ENCODE measurements at places on chromosomes 16 and 17. TPM values are rescaled to one million over a fixed set of nuclear protein-coding genes. Genes with fewer than 3 reads are reported as not detected.

GRCh38 chr17:32992321-32993033 lies 830 bp downstream of the SPACA3 start:
- DNase-seq: no peak

GRCh38 chr17:51351890-51352289 lies 91.5 kb downstream of the UTP18 start:
- DNase-seq: no peak

DNA sequence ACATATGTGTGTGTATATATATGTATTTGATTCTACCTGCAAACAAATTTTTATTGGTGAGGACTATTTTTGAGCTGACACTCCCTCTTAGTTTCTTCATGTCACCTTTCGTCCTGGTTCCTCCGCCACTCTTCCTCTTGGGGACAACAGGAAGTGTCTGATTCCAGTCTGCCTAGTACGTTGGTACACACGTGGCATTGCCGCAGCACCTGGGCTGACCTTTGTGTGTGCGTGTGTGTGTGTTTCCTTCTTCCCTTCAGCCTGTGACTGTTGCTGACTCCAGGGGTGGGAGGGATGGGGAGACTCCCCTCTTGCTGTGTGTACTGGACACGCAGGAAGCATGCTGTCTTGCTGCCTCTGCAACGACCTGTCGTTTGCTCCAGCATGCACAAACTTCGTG lies 29.4 kb upstream of the CACNG5 start:
- no peak for DNase-seq

Gene HSF4
- total RNA-seq: 13.9 TPM

DNA sequence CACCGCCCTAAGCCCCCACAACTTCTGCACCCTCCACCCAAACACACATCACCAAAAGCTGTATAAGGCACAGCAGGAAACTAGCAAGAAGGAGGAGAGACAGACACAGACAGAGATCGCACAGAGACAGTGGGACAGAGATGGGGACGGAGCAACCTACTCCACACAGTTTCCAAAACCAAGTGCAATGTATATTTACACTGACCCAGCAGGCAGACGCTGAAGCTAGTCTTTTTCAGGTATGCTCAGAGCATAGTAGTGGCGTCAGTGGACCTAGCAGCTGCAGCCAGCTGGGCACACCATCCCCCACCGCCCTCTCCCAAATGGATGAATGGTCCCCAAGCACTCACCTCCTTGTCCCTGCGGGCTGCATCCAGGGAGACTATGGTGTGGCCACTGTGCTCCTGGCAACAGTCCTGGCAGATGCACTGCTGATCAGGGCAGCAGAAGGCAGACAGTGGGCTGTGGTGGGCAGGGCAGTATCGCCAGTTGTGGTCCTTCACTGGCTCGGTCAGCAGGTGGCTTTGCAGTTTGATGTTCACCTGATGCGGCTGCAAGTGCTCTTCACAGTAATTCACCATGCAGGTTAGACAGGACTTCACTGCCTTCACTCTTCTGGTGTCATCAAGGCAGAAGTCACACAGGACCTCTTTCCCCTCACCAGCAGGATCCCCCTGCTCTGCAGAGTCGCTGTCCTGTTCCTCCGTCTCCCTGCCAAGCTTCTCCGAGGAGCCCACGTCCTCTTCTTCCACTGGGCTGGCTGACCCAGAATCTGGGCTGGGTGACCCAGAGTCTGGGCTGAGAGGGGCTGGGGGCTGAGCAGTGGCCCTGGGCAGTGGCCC lies 31.5 kb upstream of the FBXW10B start:
- DNase-seq: no peak

- no peak for DNase-seq
These were observed 34.7 kb downstream of the GINS3 start for GRCh38 chr16:58426966-58427365.

DNA sequence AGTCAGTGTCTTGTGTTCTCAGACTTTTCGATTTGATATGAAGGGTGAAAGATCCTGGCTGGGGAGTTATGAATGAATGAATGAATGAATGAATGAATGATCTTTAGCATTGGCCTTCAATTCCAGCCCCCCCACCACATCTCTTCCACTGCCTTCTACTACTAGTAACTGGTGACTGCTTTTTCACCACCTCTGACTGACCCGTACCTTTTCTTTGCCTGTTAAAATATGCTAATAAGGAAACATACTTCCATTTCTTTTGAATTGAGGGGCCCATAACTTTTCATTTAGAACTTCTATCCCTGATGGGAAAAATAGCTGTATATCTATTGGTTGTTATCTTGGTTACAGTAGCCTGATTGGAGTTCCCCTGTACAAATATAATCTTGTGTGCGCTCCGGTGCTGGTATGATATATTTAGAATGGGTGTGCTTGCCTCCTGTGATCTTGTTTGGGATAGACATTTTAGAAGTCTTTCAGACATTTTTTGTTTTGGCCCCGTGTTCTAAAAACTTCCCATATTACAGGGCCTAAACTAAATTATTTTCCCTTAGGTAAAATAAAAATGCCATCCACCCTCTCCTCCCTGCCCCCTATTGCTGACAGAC lies 3.4 kb downstream of the LYRM1 start:
- no peak for DNase-seq

Gene HS3ST3A1
- total RNA-seq: not detected

- DNase-seq: no peak
These were observed 23.1 kb downstream of the PDIA2 start for GRCh38 chr16:305916-306626.

GRCh38 chr16:54361246-54361645 lies 74.7 kb upstream of the IRX3 start:
- DNase-seq: no peak

DNA sequence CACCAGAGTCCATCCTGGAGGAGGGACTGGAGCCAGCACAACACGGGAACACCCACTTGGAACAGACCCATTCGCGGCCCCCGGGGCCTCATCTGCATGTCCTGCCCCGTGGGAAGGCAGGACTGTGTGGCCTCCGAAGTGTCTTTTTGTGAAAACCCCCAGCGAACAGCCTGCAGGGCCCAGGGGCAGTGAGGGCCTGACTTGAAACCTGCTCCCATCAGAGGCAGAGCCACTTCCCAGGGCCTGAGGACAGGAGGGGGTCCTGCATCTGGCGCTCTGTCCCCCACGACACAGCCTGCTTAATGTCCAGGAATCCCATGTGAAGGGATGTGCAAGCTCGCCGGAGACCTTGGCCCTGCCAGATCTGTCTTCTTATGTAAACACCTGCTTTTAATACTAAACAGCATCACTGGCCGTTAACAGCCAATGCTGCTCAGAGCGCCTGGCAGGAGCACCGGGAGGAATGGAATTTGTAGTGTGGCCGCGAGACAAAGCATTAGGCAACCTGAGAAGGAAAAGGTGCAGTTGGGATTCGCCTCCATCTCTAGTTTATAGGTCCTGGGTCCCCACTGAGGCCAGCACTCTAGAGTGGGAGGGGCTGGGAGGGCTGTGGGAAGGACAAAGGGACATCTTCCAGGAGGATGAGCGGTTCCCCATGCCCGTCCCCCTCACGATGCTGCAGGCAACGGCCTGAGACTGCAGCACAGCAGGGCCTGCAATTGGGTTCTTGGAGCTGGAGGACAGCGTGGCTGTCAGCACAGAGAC lies 9.6 kb upstream of the EVPL start:
- DNase-seq: no peak

Gene MARCHF10
- total RNA-seq: not detected

Gene ITGAL
- total RNA-seq: not detected

DNA sequence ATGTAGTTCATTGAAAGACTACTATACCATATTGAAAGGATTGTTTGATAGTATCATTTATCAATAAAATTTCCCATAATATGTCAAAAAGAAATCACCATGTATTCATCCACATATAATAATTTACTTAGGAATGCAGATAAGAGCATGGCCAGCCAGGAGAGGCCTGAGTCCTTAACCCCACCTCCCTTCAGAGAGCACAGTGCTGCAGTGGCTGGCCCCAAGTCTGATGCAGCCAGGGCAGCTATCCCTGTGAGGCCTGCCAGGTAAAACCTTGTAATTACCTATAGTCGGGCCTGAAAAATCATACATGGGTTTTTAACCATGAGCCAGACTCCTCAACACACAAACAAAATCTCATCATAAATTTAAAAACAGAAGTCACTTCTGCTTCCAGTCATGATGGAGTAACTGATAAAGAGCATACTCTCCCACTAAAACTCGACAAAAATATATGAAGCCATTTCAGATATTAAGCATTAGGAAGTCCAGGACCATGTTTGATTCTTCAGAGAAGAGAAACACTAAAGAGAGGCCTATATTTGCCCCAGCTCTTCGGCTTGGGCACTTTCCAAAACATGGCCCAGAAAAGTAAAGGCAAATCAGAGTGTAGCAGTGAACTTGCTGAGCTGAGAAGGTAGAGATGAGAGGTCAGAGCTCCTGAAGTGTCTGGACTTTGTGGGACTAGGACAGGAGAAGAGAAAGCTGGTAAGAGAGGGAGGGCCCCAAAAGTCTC lies 40.9 kb upstream of the CCNF start:
- DNase-seq: no peak

DNA sequence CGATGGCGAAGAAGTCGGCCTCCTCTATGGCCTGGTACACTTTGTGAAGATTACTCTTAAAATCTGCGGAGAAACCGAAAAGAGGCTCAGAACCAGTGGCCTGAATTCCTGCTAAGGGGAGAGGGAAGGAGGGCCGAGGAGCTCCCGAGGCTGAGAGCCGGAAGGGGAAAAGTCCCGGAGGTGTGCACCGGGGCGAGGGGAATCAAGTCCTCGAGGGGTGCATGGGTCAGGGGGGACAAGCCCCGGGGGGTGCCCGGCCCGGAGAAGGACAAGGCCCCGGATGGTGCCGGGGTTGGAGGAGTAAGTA lies 495 bp downstream of the PARN start:
- DNase-seq: no peak

DNA sequence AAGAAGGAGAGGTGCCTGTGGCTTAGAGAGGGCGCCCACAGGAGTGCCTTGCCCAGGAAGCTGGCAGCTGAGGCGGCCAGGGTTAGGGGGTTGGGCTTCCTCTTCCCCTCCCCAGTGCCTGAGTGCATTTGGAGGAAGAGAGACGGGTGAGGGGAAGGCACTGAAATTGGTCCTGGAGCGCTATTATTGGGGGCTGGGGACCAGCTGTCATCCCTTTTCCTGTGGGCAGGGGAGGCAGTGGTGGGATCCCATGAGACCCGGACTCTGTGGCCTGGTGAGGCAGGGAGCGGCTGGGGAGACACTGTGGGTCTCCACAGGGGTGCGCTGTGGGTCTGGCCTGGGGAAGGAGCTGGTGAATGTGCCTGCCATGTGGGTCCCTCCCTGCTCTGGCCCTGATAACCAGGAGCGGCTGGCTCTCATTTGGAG lies 259.7 kb downstream of the SEC14L1 start:
- peak; percentile 63 for DNase-seq

DNA sequence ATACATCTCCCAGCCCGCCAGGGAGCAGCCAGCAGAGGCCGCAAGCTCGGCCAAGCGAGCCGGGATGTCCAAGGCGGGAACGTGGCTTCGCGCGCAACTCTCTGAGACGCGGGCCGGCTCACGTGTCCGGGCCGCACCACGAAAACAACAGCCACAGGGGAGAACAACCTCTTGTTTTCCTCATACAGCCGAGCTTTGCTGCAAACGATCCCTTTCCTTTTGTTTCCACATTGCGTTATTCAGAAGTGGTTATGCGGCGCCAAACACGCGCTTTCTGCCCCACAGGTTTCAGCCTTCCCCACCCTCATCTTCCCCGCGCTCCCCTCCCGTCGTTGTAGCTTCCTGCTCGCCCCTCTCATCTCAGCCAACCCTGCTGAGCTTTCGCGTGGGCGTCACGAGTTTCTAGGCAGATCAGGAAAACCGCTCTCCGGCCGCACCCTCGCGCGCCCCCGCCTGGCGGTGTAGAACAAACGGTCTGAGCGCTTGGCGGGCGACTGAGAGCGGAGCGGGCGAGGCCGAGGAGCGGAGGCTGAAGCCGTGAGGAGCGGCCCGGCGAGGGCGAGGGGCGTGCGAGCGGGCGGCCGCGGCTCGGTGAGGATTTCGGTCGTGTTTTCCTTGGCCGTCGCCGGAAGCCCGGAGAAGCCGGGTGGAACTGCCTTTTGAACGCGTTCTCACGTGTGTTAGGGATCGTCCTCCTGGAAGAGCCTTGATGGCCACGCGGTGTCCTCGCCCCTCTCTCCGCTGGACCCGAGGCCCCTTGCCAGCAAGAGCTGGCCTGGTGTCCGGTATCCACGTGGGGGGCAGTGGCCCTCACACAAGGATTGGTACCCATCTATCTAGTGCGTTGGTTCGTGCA lies 6.6 kb upstream of the SMARCD2 start:
- peak; percentile 53 for DNase-seq

GRCh38 chr17:49914096-49914490 lies 54.9 kb upstream of the DLX4 start:
- peak; percentile 27 for DNase-seq

DNA sequence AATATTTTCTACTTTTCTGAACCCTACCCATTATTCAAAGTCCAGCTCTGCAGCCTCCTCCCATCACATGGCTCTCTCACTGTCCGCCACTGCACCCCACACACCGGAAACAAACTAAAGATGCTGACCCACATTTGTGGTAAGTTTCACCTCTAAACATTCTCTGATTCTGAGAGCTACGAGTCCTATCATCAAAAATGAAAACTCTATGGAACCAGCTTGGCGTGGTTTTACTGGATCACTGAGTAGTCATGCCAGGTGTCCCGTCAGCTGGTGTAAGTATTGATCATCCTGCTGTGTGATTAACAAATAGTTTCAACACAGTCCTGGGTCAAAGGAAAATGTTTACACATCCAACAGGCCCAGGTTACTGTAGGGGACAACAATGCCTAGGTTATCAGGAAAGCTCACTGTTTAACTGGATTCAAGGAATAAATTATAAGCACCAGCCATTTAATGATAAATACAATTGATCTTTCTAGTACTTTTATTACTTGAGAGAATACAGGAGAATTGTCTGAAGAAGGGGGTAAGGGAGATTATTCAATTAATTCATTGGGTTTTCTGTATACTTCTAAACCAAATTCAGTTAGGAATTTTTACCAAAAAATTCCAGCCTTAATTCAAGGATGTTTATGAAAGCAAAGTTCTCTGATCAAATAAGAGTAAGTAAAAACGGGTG lies 33.9 kb downstream of the CYTH1 start:
- DNase-seq: no peak

Gene APOH
- total RNA-seq: 1.4 TPM

Gene TBX4
- total RNA-seq: not detected

Gene TAC4
- total RNA-seq: not detected

Gene EFNB3
- total RNA-seq: 10.0 TPM

DNA sequence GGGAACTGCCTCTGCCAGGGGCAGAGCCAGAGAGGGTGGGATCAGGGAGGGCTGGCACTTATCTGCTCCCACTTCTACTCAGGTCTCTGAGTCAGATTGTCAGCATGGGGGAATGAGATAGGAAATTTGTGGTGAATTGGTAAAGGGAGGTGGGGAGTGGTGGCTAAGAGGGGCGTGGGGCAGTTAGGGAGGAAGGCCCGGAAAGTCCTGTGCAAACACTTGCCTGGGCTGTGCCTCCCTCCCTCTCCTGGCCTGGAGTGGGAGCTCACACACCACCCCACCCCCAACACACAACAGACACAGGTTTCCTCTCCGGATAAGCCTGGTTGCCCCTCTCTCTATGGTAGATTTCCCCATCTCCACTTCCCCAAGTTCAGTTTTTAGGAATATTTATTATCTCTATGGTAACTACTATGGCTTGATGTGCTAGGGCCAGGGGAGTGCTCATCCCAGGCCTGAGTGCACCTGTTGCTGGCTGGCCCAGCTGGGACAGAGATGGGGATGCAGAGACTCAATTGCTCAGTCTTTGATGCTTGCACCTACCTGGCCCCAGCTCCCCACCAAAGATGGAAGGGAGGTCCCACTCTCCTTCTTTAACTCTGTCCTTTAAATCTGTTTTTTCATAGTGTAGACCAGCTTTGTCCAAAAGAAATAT lies 2.7 kb downstream of the SPNS2 start:
- no peak for DNase-seq

Gene DNAJA3
- total RNA-seq: 101 TPM
